Frontal cortex (tissue), 4 donors: ENCODE measurements at places on chromosomes 1 and 21. TPM values are rescaled to one million over a fixed set of nuclear protein-coding genes. Genes with fewer than 3 reads are reported as not detected.

- no peak for DNase-seq
These were observed 10.3 kb upstream of the S100A7 start for GRCh38 chr1:153470707-153471106.

DNA sequence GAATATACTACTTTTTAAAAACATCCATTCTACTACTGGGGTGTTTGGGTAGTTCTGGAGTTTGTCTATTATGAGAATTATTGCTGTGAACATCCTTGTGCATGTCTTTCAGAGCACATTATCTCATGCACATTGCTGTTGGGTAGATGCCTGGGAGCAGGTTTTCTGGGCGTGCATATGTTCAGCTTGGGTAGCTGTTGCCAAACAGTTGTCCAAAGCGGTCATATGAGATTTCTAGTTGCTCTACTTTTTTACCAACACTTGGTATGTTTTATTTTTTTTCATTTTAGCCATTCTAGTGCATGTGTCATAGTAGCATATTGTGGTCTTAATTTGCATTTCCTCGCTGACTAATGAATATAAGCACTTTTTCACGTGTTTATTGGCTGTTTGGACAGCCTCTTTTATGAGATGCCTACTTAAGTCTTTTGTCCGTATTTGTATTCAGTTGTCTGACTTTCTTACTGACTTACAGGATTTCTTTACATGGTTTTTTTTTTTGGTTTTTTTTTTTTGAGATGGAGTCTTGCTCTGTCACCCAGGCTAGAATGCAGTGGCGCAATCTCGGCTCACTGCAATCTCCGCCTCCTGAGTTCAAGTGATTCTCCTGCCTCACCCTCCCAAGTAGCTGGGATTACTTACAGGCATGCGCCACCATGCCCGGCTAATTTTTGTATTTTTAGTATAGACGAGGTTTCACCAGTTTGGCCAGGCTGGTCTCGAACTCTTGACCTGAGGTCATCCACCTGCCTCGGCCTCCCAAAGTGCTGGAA is 18.1 kb downstream of the ZDHHC18 start:
- no peak for DNase-seq

GRCh38 chr1:56411484-56412180 is 167.7 kb downstream of the PLPP3 start:
- no peak for DNase-seq

GRCh38 chr1:204435381-204435831 is 23.8 kb upstream of the PPP1R15B start:
- no peak for DNase-seq

DNA sequence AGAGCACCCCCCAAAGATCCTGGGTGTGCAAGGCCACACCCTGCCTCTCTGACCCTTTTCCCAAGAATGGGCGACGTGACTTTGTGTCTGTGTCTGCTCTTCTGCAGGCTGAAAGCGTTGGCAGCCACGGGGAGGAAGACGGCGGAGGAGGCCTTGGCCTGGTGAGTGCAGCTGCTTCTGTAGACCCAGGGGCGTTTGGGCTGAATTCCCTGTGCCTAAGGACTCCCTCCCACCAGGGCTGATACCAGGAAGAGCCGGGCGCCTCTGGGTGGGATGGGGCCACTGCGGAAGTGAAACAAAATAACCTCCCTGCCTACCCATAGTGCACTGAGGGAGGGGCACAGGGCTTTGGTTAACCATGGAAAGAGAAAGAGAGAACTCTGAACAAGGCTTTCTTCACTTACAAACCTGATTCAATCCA is 2.5 kb downstream of the UBASH3A start:
- no peak for DNase-seq

GRCh38 chr1:6006882-6007281 is 14.7 kb upstream of the NPHP4 start:
- DNase-seq, result no peak

DNA sequence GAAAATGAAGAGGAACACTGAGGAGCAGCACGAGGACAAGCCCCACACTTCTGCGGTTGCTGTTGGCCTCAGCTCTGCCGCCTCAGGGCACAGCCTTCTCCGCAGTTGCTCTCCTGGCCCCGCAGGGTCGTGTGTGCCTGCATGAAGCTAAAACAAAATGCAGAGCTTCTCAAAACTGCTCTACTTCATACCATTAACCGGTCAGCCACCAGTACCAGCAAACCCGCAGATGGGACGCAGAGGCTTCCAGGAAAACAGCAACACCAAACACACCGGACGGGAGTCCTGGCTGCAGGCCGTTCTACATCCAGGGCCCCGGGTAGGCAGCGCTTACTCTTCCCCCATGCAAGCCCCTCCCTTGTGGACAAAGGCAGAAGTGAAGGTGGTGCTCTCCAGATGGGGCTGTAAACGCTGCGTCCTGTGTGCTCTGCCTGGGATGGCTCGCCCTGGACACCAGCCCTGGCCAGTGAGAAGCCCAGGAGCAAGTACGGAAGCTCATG is 7.1 kb upstream of the C1orf159 start:
- no peak for DNase-seq

- DNase-seq, result no peak
These were observed 13.9 kb upstream of the OLIG1 start for GRCh38 chr21:33055991-33056390.

DNA sequence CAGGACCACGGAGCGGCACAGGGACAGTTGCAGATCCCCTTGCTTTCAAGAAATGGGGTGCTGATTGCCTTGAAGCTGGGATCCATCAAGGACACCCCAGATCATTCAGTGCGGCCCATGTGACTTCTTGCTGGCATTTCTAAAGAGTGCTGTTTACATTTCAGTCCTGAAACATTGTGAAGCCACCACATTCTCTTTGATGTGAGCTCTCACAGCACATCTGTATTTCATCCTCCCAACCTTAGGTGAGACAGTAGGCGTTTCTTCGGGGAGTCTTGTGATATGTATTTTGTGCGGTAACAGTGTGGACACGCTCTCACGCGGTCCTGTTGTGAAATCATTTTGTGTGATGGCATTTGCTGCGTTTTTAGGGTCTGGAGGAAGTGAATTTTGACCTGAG is 57.2 kb downstream of the CACHD1 start:
- no peak for DNase-seq

DNA sequence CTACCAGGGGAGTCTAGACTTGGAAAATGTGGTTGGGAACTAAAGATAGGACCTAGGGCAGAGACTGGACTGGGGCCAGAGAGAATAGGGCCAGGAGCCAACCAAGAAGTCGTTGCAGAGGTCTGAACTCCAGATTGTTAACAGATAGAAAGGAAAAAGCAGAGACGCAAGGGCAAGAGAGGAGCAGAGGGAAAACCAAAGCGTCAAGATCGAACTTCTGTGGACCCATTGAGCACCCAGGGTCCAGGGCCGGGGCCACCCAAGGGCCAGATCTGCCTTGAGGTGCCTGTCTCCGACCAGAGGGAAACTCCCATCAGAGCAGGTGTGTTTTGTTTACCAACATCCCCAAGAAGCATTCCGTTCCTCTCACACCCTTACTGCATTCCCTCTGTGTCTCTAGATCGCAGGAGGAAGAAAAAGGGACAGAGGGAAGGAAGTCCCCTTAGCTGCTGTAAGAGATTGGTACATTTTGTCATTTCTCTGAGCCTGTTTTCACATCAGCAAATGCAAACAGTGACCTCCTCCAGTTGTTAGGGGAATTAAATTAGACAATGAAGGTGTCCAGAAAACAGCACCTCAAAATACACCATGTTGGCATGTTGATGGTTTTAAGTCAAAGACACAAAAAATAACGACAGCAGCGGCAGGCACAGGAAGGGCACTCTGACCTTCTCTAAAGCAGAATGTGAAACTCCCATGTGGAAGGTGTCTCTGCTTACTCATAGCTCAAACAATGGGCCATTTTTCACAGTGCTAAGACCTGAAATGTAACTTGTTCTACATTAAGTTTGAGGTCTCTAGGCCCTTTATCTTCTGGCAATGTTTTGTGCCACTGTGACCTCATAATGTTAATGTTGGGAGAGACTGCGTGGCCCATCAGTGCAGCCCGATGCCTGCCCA is 105.8 kb upstream of the RAB4A start:
- DNase-seq, result no peak

DNA sequence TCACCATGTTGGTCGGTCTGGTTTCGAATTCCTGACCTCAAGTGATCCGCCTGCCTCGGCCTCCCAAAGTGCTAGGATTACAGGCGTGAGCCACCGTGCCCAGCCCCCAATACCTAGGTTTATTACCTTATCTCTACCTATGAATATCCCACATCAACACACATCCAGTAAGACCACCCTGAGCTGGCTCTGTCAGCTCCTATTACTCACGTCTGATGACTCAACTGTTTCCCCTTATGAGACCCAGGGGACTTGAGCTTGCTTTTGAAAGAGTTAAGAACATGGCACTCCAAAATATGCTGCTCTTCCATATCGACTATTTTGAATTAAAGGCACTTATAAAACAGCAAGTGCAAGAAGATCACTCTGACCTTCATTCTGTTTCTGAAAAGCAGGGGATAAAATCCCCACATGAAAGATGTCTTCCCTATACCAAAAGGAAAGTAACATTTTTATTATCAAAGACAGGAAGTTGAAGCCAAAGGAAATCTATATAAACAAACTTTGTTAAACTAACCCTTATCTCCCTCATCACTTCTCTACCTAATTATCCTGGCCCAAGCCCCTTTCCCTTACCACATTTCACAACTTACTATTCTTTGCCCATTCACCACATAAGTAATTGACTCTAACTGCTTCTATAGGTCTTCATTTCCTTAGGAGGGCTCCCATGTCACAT is 41.3 kb upstream of the OSBPL9 start:
- no peak for DNase-seq

- DNase-seq, result no peak
These were observed 4.0 kb upstream of the PROX1 start for GRCh38 chr1:213983493-213984386.

DNA sequence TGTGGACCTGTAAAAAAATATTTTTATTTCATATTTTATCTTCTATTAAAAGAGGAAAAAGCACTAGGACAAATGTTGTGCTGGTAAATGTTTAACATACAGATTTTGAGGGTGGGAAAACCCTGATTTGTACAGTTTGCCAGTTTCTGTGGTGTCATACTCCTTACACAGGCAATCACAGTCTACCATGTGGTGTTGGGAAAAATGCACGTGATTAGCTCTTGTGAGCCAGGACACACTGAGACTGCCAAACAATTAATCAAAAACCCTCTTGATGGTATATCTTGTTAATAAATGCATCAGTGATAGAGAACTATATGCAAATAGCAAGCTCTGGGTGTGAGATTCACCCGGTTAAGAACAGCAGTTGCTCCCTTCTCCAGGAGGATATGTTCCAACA is 136.5 kb upstream of the ZC3H11B start:
- DNase-seq, result no peak

GRCh38 chr1:30474818-30475200 is 248.6 kb downstream of the MATN1 start:
- no peak for DNase-seq

- DNase-seq, result no peak
These were observed 17.8 kb downstream of the LBR start for GRCh38 chr1:225410036-225410435.

GRCh38 chr1:75171876-75172275 is 37.7 kb downstream of the LHX8 start:
- no peak for DNase-seq

- no peak for DNase-seq
These were observed 3.9 kb downstream of the TXNIP start for GRCh38 chr1:145992502-145992936.

DNA sequence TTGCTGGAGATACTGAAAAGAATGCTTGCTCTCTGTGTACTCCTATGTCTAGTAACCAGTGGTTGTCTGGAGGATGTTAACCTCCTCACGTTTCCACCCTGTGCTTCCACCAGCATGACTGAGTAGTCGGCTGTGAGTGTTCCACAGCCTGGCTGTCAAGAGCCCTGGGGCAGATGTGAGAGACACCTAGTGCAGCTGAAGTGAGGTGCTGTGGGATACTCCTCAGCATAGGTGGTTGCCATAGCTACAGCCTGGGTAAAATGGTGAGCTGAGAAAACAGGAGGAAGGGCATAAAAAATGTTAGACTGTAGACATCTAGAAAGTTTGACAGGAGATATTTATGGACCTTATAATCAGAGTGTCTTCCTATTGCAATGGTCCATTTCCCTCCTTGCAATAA is 15.8 kb downstream of the IVL start:
- no peak for DNase-seq

- peak; percentile 25 for DNase-seq
These were observed 98.5 kb downstream of the LMX1A start for GRCh38 chr1:165257969-165258459.

- no peak for DNase-seq
These were observed 87.6 kb downstream of the NENF start for GRCh38 chr1:212520299-212520698.

The DNALI1 gene
- total RNA-seq, result 2.9 TPM

The KIF26B gene
- 11.4 TPM for total RNA-seq

The CCDC24 gene
- 5.3 TPM for total RNA-seq

The FUCA1 gene
- total RNA-seq, result 21.6 TPM

The POLR3C gene
- total RNA-seq, result 30.6 TPM

The AMPD1 gene
- not detected for total RNA-seq

The MASP2 gene
- not detected for total RNA-seq

The SYPL2 gene
- not detected for total RNA-seq

The LCE1E gene
- not detected for total RNA-seq

The OLIG2 gene
- 14.7 TPM for total RNA-seq

The RGS13 gene
- not detected for total RNA-seq

The PLXNA2 gene
- 37.9 TPM for total RNA-seq

The SLAMF8 gene
- not detected for total RNA-seq
